GM04503 (cell line): ENCODE measurements at places on chromosomes 1 and 21.

DNA sequence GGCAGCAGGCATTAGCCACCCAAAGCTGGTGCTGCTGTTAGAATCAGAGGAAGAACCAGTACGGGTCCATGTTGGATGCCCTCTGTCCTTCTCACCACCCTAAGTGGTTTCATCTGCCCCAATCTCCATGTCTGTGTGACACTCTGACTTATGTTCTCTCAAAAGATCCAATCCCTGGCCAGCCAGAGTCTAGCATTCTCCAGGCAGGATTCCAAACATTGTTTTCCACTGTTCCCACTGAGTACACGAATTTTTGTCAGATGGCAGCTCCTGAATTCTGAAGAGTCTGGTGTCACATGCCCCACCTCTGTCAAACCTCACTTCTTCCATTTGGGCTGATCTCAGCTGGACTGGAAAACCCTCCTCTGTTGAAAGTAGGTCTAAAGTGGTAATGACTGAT is 166.0 kb downstream of the DISC1 start:
- DNase-seq: no peak

DNA sequence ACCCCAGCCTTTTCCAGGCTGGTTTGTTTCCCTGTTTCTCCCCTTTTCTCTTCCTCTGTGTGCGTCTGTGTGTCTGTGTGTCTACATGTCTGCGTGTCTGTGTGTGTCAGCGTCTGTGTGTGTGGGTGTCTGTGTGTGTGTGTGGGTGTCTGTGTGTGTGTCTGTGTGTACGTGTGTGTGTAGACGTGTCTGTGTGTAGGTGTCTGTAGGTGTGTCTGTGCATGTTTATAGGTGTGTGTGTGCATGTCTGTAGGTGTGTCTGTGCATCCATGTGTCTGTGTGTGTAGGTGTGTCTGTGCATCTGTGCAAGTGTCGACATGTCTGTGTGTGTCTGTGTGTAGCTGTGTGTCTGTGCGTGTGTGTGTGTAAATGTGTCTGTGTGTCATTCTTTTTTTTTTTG is 3.3 kb downstream of the TTLL10 start:
- DNase-seq: no peak

- DNase-seq: no peak
Measured at GRCh38 chr1:198929961-198930599, 291.2 kb downstream of the PTPRC start.

GRCh38 chr21:38942748-38943211 is 137.1 kb downstream of the ETS2 start:
- DNase-seq: no peak

DNA sequence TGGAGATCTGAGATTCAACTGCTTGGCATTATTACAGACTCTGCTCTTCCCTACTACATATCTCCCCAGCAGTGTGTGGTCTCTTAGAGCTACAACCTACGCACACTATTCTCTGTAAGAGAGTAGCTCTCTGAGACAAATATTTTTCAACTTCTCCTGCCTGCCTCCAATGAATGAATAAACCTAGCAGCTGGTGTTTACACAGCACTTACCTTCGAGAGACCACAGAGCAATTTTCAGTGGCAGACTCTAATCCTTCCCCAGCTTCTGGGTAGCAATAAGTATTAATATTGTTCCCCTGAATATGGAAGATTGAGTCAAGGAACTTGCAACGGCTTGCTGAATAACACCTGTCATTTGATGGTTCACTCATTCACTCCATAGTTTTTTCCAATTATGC is 350.9 kb upstream of the SPAG17 start:
- DNase-seq: no peak

DNA sequence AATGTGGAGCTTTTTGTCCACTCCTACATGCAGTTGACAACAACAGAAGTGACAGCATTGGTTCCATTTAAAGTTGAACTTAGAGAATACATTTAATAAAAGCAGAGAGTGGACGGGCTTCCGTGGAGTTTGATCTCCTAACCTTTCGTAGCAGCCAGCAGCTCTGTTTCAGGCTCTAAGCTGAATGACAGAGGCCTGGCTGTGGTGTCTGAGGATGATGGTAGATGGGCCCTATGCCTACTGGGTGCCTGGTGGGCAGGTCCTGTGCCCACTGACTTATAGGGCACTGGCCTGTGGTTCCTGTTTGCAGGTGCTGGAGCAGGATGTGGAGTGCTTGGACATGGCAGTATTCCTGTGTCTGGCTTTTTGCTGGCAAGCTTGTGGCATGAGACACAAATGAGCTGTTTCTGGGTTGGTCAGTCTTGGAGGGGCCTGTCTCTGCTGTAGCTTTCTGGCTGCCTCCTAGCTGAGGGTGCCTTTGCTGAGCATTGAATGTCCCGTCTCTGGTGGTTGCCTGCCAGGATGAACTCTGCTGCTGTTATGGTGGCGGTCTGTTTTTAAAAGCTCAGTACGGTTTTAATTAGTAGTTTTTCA is 54.6 kb downstream of the PRDM2 start:
- no peak for DNase-seq

DNA sequence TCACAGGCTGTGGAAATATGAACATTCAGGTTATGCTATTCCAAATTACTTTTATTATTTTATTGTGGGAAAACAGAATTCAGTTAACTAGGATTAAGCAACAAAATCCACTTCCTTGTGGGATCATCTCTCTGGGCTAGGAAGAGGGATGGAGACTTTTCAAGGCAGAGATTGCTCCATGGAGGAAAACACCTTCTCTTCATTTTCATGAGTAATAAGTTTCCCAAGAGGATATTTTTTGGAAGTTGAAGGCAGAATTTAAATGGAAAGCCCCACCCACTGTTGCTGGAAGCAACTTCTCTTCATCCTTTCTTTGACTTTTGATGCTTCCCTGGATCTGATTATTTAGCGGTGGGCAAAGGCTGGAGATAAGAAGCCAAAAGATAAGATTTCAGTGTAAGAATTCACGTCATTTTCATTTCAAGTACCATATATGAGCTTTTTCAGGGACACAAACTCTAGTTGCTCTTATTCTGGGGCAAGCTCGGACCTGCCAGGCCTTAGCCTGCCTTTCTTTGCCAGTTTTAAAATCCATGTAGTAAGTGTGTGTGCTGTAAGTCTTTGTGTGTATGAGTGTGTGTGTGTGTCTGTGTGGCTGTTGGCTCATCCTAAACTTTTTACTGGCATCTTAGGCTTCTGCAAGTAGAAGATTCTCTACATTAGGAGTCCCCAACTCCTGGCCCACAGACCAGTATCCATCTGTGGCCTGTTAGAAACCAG is 11.7 kb upstream of the IL24 start:
- DNase-seq: no peak

GRCh38 chr1:209652873-209653401 is 712 bp upstream of the LAMB3 start:
- DNase-seq: no peak

GRCh38 chr1:12083766-12084165 is 20.7 kb downstream of the TNFRSF8 start:
- DNase-seq: no peak

- DNase-seq: no peak
Measured at GRCh38 chr1:238129677-238130076, 239.0 kb upstream of the ZP4 start.

DNA sequence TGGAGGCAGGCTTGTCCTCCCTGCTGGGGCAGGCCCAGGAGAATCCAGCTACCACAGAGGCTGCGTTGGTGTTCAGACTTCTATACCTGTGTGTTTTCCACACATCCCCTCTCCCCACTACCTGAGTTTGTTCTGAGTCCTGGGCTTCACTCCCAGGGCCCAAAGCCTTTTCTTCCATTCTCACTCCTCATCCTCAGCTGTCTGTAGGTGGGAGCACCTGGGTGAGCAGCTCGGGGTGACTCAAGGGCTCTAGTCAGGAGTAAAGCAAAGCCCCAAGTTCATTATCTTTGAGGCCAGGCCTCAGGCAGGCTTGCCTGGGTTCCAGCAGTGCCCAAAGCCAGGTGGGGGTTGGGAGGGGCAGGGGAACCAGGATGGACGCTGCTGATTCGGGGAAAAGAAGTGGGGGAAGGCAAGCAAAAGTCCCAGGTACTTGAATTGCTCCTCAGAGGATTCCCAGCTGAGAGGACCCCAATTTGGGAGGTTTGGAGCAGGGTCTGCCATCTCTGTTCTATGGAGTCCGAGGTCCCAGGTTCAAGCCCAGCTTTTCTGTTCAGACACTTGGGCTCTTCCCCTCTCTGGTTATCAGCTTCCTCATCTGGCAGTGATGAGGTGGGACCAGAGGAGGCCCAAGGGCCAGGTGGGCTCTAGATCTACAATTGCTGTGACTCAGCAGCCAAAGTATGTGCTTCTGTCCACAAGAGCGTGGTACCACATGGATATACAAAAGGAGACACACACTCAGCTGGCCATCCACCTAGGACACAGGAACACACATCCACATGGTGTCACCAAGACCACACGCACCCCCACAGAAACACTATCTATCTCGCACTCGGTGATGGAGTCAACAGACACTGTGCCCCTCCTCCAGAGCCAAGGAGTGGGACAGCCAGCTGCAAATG is 5.8 kb upstream of the PTPN7 start:
- DNase-seq: no peak

- no peak for DNase-seq
Measured at GRCh38 chr21:41800425-41801320, 33.8 kb upstream of the RIPK4 start.

DNA sequence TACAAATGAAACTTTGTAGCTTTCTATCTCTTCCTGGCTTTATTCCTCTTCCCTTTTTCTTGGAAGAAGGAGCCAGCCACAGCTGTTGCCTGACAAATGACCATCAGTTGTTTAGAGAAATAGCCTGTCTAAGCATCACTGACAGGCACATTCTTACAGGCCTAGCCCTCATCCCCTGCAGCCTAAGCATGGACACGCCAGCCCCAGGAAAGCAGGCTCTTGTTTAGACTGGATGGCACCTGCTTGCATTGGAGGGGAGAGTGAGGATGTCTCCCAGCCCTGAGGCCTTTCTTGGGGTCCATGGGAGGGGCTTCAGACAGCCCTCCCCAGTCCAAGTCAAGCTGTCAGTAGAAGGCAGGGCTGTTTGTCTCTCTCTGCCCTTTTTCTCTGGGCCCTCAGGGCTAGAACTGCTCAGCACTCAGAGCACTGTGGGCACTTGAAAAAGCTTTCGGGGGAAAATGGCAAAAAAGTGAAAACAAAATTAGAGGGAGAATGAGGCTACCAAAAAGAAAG is 282.5 kb upstream of the PLXNA2 start:
- no peak for DNase-seq

DNA sequence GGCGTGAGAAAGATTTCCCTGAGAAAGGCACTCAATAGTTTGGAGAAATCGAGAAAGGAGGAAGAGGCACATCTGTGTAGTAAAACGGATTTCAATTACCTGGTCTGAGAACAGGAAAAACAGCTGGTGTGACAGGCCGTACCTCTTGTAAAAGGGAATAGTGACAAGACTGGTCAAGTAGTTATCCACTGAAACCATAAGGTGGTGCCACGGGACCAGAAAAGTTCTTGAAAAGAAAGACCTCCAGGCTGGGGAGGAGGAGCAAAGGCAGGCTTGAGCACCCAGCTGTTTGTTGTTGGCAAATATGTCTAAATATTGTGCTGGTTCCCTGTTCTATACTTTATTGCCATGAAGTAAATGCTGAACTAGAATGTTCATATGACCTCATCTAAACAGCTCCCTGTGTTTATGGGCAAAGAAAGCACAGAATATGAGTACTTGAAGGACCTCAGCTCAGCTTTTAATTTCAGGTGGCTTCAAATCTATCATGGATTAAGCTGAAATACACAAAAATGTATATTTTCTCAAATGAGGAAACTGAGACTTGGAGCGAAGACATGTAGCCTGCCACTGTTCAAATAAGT is 4.0 kb downstream of the HAO2 start:
- no peak for DNase-seq

- no peak for DNase-seq
Measured at GRCh38 chr1:66360285-66360724, 173.6 kb upstream of the SGIP1 start.

- DNase-seq: no peak
Measured at GRCh38 chr1:112308716-112309115, 87.3 kb upstream of the CTTNBP2NL start.

GRCh38 chr21:16418642-16419041 is 688.9 kb downstream of the USP25 start:
- DNase-seq: no peak

- peak; percentile 97 for DNase-seq
Measured at GRCh38 chr1:165696625-165697100, 1.7 kb downstream of the ALDH9A1 start.

- DNase-seq: no peak
Measured at GRCh38 chr1:212959266-212960220, 9.2 kb downstream of the VASH2 start.

GRCh38 chr1:226702957-226703831 is 35.9 kb downstream of the ITPKB start:
- no peak for DNase-seq

GRCh38 chr1:86687595-86687994 is 16.8 kb upstream of the SH3GLB1 start:
- no peak for DNase-seq

- no peak for DNase-seq
Measured at GRCh38 chr21:45805321-45805720, 161.8 kb downstream of the PCBP3 start.

DNA sequence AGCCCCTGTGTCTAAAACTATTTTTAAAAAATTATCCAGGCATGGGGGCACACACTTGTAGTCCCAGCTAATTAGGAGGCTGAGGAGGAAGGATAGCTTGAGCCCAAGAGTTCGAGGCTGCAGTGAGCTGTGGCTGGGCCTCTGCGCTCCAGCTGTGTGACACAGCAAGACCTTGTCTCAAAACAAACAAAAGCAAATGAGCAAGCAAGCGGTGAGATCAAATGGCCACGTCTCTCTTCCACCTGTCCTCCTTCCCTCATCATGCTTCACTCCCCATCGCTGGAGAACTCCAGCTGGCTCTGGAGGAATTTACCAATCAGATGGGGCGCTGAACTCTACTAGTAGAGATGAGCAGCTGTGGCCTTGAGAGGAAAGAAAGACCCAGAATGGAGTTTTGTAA is 14.0 kb upstream of the REN start:
- no peak for DNase-seq

DNA sequence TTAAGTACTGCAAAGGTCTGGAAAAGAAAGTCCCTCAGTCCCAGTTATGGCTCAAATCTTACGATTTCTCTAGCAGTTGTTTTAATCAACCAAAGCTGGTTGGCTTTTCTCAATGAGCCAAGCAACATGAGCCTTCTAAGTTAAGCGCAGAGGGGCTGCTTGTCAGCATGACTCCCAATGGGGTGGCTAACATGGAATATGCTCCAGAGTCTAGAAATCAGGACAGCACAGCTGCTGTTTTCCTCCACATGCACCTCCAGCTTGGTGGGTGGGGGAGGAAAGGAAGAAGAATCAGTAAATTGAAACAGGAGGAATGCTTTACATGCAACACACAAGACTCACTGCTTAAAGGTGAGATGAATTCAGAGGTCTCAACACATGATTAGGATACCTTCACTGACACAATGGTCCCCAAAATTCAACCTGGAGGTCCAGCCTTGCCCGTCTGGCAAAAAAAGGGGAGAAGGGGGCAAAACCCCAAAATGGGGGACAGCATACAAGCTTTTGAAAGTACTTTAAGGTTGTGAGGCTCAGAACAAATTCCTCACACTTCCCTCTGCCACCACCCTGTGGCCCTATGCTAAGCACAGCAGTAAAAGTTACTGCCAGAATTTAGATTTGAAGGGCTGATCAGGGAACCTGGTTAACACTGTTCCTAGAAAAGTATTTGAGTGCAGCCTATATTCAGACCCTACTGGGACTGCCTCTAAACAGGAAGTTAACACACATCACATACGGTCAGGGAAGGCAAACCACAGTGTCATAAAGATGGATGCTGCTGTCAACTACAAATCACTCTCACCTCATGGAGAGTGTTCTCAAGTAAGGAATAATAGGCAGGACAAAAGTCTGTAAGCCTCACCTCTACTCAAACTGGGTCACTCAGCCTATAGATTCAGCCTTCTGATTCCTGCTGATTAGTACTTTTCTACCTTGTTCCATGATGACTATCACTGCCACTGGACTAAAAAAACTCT is 2.6 kb downstream of the GATAD2B start:
- DNase-seq: no peak
